RKO (cell line): ENCODE measurements at places on chromosomes 16 and 17.

DNA sequence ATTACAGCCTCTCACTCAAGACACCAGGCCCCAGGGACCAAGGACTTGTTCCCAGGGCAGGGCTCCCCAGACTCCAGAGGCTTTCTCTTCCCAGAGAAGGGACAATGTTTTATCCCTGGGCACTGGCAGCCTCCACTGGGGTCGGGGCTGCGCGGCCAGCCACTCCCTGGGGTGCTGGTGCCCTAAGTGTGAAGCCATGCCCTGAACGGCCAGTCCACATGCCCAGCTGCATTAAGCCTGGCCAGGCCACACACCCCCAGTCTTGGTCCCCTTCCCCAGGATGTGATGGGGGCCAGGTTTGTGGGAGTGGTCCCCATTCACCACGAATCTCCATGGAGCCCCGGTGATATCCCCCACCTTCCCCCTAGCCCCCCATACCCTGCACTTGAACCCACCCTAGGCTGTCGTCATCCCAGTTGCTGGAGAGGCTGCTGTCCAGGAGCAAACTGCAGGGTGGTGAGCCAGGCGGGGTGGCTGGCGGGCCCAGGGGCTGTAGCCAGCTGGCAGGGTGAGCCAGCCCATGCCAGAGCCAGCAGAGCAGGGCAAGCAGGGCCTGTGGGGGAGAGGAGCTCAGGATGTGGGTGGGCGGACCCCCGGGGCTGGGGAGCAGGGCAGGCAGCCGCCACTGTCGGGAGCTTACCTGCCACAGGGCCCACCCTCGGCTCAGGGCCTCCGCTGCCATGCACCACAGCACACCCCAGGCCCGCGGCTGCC lies 4.6 kb downstream of the PAQR4 start:
- DNase-seq: no peak

DNA sequence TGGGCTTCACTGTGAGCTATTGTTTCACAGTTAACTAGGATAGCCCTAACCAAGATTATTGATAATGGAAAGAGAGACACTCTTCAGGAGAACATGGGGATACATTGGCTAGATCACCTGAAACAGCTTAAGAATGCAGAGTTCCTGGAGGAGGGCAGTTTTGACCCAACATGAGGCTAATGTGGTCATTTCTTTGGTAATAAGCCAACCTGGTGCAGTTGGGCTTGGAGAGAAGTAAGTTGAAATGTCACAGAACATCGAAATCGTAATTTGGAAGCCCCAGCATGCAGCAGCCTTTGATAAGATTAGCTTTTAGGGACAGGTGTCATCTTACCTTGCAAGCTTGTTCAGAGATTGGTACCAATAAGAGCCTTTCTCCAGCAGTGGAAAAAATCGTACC lies 556.6 kb upstream of the GOT2 start:
- DNase-seq: no peak

DNA sequence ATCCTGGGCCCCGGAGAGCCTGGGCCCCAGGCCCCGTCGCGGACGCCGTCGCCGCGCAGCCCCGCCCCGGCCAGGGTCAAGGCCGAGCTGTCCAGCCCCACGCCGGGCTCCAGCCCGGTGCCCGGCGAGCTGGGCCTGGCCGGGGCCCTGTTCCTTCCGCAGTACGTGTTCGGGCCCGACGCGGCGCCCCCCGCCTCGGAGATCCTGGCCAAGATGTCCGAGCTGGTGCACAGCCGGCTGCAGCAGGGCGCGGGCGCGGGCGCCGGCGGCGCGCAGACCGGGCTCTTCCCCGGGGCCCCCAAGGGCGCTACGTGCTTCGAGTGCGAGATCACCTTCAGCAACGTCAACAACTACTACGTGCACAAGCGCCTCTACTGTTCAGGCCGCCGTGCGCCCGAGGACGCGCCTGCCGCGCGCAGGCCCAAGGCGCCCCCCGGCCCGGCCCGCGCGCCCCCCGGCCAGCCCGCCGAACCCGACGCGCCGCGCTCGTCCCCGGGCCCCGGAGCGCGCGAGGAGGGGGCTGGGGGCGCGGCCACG lies 36.8 kb upstream of the ZC3H18 start:
- DNase-seq: no peak

DNA sequence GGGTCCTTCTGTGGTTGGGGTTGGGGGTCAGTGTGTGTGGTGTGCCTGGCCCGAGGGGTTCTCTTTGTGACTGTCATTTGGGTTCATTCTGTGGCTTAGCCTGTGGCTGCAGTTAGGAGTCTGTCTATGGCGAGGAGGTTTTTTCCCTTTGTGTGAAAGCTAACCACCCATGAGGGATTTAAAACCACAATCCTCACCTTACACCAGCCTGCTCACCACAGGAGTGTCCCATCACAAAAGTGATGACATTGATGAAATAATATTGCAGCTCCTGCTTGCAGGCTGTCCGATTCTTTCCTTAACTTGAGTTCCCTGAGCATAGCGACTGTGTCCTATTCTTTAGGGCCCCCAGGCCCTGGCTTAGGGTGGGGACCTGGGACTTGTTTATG lies 113.6 kb downstream of the RAP1GAP2 start:
- no peak for DNase-seq

DNA sequence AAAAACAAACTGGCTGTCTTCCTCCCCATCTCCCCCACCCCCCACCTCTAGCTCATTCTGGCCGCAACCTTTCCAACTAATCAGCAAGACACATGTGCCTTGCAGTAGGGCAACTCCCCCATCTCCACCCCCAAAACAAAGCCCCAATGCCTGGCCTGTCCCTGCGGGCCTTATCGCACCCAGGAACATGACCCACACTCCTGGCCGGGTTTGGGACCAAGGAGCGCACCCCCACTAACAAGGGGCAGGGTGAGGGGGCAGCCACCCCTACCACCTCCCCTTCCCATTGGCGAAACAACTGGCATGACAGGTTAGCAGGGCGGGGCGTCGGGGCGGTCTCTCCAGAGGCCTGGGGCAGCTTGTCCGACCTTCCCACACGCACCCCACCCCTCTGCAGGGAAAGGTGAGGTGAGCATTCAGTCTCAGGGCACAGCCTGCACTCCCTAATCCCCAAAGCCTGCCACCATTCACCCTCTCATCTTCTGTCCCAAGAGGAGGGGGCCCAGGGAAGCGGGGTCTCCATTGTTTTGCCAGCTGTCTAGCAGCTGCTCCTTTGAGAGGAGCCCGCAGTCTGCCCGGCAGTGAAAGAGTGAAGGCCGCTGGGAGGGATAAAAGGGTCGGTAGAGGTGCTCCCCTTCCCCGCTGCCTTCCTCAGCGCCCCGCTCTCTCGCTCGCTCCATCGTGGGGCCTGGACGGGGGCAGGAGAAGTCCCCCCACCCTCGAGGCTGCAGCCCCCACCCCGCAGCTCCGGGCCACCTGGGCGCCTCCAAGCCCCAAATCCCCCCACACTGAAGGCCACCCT lies 765 bp downstream of the MYO18A start:
- peak; percentile 29 for DNase-seq

- DNase-seq: no peak
Observed at GRCh38 chr16:12017558-12017957, 41.0 kb downstream of the SNX29 start.

DNA sequence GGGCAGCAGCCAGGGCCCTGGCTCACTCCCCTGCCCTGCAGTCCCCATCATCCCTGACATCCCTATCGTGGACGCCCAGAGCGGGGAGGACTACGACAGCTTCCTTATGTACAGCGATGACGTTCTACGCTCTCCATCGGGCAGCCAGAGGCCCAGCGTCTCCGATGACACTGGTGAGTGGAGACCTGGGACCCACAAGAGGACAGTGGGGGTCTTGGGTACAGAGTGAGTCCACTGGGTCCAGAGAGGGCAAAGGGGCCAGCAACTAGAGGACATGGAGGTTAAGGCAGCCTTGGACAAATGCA lies 12.6 kb downstream of the GALK1 start:
- DNase-seq: no peak

- peak; percentile 64 for DNase-seq
Observed at GRCh38 chr17:9729034-9729650, 62.2 kb downstream of the DHRS7C start.

DNA sequence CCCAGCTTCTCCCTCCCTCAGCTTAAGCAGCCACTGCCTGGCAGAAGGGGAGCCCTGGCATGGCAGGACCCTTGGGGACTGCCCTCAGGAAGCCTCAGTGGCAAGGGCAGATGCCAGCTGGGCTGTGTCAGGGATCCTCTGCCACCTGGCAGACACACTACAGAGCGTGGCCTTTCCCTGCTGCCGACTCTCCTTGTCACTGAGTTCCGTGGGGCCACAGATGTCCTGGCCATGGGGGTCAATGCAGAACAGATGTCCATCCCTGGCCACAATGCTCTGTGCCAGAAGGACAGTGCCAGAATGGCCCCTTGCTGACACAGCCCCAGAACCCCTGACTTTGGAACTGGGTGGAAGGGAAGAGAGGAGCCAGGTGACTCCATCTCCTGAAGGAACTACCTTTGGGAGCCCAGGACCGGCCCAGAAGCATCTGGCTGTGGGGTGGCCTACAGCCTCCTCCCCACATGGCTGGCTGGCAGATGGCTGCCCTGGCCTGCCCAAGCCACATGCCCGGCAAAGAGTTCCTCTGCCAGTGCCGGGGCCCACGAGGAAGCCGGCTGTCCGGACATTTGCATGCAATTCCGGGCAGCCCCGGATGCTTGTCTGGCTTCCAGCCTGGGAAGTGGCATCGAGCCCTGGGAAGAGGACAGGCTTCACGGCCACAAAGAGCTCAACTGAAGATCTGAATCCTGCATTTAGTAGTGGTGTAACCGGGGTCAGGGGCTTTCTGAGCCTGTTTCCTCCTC lies 24.1 kb downstream of the NPTX1 start:
- no peak for DNase-seq

- DNase-seq: peak; percentile 51
Observed at GRCh38 chr16:57462978-57463362, 491 bp downstream of the POLR2C start.

- DNase-seq: no peak
Observed at GRCh38 chr17:77749321-77749751, 209.2 kb upstream of the TNRC6C start.

GRCh38 chr16:51763072-51763661 lies 612.1 kb upstream of the SALL1 start:
- DNase-seq: no peak

GRCh38 chr16:51114382-51114781 lies 36.7 kb downstream of the SALL1 start:
- no peak for DNase-seq

DNA sequence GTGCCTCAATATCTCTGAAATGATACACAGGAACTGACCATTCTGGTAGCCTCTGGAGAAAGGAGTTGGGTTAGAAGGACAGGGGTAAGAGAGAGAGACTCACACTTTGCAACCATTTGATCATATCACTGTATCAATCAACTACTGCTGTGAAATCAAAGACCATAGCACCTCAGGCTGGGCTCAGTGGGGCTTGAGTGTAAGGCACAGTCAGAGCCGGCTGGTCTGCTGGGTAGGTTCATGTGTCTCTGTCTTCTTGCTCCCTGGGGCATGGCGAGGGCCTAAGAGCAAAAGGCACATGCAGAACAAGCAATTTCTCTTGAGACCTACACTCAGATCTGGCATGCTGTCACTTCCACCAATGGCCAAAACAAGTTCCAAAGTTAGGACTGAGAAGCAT lies 46.7 kb upstream of the C16orf82 start:
- no peak for DNase-seq

DNA sequence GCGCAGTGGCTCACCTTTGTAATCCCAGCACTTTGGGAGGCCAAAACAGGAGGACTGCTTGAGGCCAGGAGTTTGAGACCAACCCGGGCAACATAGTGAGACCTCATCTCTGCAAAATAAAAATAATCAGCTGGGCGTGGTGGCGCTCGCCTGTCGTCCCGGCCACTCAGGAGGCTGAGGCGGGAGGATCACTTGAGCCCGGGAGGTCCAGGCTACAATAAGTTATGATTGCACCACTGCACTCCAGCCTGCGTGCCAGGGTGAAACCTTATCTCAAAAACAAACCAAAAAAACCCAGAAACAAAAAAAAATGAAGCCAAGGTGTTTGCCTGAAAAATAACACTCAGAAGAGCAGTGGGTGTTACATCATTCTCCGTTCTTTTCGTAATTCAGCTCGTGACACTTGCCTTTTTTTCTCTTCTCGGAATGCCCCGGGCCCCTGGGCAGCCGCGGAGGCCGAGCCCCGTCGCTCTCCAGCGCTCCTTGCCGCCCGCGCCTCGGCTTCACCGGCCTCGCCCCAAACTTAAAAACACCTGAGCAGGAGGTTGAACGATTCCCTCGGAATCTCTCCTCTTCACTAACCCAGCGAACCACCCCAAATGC lies 17.0 kb downstream of the PRCD start:
- DNase-seq: peak; percentile 55

GRCh38 chr16:74560912-74561311 lies 46.0 kb downstream of the GLG1 start:
- no peak for DNase-seq

DNA sequence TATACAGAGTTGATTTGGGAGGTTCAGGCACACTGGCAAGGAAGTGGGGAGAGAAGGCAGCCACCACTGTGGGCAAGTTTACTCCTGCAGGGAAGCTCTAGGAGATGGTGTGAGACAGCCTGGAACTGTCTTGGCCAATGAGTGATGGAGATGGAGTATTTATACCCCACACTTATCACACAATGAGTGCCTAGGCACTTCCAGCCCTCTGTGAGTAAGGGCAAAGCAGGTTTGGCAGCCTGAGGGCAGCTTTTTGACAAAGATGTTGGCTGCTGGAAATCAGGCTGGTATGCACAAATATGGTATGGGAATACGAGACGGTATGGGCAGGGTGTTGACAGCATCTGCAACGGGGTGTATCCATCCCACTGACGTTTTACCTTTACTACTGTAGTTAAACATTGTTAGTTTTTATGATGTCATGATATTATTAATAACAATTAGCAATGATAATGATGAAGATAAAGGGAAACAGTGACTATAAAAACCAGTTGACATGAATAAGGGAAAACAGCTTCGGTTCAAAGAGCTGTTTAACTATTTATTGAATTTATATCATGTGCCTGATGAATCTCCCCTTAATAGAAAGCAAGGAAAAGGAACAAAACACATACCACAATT lies 149.9 kb downstream of the CDK5R1 start:
- DNase-seq: no peak

- DNase-seq: peak; percentile 69
Observed at GRCh38 chr17:66191593-66192377, at the start of gene CEP112. Gene CEP112, minus strand, starts transcription at chr17:66192133.

DNA sequence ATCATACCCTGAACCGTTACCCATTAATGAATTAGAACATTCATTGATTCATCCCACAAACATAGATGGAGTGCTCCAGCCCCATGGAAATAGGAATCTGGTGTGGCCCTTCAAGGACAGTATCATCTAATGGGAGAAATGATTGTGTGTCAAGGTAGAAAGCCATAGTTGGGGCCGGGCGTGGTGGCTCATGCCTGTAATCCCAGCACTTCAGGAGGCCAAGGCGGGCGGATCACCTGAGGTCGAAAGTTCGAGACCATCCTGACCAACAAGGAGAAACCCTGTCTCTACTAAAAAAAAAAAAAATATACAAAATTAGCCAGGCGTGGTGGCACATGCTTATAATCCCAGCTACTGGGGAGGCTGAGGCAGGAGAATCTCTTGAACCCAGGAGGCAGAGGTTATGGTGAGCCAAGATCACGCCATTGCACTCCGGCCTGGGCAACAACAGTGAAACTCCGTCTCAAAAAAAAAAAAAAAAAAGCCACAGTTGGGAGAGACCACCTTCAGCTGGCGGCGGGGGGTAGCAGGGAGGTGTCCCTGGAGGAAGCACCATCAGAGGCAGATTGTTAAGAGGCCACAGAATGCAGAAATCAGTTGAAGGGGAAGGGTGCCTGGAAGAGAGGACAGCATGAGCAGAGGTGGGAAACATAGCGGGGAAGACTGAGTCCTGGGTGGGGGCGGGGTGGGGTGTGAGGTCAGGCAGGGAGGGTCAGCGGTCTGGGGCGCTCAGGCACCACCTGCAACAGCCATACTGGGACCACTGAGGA lies 60.0 kb downstream of the USP22 start:
- DNase-seq: no peak
